ENCODE measurements at places on chromosomes 2 and 18.

GRCh38 chr18:21163647-21164547 is 52.3 kb upstream of the ROCK1 start:
- DNase-seq: peak; percentile 98

GRCh38 chr2:122481717-122482116 is 726.3 kb downstream of the TSN start:
- DNase-seq: no peak

DNA sequence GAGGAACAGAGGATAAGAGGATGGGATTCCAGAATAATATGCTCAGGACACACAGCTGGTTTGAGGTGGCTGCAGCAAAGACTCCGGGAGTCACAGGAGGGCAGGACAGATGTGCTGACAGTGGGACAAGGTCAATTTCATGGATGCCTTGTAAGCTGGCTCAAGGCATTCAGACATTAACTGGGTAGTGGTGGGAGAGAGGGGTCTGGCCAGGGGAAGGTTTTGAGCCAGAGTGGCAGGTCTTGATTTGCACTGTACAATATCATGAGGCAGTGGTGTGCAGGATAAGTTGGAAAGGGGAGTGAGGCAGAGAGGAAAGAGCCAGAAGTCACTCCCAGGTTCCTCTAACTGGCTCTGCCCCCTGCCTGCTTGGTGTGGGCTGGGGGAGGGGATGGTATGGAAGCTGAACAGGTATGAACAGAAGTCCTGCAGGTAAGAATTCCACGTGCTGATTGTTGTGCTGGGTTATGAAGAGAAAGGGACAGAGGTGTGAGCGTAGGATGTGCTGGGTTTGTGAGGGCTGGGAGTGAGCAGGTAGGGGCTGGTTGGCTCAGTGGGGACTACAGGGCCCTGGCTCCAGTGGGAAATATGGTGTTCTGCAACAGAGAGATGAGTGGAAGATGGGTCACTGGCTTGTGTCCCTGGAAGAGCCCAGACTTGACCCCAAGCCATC is 141.7 kb upstream of the COPS8 start:
- DNase-seq: no peak

GRCh38 chr2:58539973-58540372 is 298.8 kb upstream of the FANCL start:
- no peak for DNase-seq

- DNase-seq: no peak
These were observed 38.8 kb downstream of the AOX1 start for GRCh38 chr2:200624658-200625057.

DNA sequence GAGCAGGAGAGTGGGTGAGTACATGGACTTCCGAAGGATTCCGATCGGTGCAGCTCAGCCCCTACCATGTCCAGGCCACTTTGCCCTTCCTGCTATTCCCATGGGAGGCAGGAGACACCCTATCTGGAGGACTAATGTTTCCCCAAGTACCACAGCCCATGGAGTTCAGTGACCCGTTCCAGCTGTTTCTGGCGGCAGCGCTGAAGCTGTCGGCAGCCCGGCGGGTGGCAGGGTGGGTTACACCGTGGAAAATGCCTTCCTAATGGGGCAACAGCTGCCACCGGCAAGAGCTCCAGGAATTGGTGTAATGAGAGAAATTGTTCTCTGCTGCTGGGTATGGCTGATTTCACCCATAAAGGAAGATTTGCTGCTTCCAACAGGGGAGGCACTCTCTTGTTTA is 98.3 kb downstream of the MYCN start:
- no peak for DNase-seq

- peak; percentile 13 for DNase-seq
These were observed 33.3 kb downstream of the C2orf76 start for GRCh38 chr2:119333360-119333759.

DNA sequence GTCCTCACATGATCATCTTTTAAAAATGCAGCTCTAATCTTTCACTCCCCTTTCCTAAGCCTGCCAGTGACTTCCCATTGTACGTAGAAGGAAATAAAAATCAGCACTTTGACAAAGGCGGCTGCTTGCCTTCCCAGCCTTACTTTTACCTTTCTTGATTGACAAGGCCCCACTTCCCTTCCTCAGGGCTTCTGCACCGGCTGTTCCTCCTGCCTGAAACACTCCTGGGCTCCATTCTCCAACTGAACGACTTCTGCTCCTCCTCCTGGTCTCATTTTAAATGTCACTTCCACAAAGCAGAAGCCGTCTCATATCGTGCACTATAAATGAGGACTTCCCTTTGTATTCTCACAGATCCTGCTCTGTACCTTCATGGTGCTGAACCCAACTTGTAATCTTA is 56.1 kb downstream of the OSBPL6 start:
- no peak for DNase-seq

DNA sequence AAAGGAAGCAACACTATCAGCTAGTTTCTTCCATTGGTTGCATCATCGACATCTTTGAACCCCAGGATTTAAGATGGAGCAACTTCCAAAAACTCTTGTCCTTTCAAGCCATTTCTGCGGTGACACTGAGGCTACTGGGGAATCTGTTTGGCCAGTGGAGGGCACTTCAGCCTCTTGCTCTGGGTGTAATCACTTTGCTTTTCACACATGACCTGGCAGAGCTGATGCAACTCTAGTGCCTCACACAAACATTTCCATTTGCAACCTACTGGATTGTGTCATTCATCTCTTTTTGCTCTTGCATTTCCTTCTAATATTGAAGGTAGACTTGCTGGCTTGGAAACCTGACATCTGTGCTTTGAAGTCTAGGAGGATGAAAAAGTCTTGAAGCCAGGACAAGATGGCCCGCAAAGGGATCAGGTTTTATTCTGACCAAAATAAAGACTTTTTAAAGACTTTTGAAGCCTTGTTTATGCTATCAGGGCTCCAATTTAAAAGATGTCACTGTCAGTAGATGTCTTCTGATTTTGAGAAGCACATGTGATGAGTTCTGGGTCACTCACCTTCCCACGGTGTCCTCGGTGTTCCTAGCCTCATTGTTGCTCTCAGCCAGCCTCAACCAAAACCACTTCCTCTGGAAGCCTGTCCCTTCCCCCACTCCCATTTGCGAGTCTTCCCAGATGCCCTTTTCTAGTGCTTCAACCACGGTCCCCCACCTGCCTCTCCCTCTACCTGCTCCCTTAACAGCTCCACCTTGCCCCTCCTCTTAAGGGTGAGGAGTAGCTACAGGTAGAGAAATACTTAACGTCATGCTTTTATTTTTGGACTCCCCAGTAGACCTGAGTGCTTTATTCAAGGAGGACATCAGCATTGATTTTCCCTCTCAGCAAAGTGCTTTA is 69.7 kb upstream of the KCNE4 start:
- peak; percentile 89 for DNase-seq

DNA sequence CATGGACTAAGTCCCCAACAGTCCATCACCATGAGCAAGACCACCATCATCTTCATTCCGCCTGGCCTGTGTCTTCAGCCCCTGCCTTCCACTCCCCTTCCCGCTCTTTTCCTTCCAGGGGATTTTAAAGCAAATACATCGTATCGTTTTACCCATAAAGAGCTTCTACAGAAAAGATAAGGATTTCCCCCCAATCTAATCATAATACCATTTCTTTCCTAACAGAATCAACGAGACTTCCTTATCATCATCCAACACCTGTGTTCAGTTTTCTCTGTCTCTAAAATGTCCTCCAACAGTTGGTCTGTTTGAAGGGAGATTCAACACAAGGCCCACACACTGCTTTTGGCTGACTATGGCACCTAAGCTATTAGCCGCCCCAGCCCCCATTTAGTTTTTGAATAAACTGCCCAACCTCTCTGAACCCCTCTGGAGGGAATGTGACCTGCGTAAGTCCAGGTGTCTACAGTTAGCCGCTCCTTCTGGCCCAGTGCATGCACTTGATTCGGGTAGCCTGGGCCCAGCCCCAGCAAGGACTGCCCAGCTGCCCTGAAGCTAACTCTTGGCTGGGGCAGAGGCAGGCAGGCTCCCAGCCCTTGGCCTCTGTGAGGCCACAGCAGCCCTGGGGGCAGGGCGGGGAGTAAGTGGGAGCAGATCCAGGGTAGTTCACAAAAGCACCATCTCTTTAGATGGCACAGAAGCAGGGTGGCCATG is 25.3 kb upstream of the SEMA4C start:
- no peak for DNase-seq

DNA sequence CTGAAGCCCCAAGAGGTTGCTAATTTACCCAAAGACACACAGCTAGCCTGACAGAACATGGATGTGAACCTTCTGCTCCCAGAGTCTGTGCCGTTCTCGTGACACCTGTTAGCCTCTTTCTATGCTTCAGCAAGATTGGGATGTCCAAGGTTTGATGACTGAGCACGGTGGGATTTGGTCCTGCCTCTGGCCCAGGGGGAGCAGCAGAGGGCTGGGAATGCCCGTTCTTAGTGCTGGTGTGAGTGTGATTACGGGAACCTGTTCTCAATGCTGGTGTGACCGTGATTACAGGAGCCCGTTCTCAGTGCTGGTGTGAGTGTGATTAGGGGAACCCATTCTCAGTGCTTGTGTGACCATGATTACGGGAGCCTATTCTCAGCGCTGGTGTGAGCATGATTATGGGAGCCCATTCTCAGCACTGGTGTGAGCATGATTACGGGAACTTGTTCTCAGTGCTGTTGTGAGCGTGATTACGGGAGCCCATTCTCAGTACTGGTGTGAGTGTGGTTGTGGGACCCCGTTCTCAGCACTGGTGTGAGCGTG is 67.3 kb upstream of the SNTG2 start:
- DNase-seq: no peak

- no peak for DNase-seq
These were observed 67.2 kb upstream of the SATB2 start for GRCh38 chr2:199524689-199525574.

DNA sequence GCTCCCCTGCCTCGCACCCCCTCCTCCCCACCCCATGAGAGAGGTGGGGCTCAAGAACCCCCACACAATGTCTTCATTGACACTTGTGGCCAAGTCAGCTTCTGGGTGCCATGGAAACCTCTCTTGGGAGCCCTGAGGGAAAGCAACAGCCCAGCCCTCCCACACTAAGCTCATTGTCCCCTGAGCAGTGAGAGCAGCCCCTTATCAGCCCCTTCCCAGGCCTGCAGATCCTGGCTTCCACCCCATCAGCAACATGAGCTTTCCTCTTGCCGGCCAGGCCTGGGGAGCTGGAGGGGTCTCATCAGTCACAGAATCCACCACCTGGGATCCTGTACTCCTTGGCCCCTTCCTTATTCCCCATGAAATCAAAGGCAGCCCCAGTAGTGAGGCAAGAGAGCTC is 107.8 kb upstream of the ST3GAL5 start:
- DNase-seq: no peak
